ENCODE measurements at places on chromosomes 6 and 20.
A peak's percentile ranks its signal among the peaks of the same experiment; 100 is the strongest.

- peak; percentile 68 for DNase-seq
These were observed 593 bp downstream of the MMP24 start for GRCh38 chr20:35226884-35227681.

DNA sequence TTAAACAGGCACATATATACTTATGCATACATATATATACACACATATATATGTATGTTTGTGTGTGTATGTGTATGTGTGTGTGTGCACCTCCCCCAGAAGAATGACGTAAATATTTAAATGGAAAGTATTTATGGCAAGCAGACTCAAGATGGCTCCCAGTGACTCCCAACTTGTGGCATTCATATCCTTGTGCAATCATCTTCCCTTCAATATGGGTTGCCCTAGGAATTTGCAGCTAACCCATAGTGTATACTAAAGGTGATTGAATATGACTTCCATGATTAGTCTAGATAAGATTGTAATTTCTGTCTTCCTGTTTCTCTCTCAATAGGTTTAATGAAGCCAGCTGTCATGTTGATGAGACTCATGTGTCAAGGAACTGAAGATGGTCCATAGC, 127.6 kb downstream of the TRDN start:
- no peak for DNase-seq

DNA sequence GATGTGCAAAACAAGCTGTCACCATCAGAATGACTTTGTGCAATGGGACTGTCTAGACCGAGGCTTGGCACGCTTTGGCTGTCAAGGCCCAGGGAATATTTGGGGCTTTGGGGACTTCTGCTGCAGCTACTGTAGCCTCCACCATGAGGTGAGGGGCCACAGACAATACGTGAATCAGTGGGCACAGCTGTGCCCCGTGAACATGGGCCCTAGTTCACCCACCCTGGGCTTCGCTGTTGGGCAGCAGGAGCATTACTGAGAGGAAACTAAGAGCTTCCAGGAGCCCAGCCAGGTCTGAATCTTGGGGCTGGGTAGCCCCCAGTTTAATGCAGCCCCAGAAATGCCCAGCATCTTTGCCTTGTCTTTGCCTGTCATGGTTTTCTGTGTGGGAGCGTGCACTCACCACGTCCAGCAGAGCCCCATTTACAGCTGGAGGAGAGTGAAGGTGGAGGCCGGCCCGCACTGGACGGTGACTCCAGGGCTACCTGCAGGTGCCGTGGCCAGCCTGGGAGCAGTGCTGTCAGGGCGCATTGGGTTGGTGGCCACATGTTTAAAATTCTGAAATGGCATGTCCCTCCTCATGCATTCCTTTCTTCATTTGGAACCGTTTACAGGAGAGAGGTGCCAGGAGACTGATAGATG, 34.7 kb downstream of the DUSP22 start:
- no peak for DNase-seq

DNA sequence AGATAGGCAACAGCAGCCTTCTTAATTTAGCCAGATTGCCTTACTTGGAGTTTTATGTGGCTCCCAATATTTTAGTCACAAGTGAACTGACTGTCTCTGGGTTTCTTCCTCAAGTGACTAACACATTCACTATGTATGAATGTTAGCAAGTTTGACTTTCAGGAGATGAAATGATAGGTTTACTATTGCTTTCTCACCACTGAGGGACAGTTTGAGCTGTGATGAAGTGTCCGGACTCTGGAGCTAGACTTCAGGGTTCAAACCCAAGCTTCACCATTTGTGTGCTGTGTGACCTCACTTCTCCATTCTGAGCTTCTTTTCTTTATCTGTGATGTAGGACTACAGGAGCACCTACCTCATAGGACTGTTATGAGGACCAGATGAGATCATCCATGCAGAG, 8.2 kb downstream of the DHX35 start:
- no peak for DNase-seq

DNA sequence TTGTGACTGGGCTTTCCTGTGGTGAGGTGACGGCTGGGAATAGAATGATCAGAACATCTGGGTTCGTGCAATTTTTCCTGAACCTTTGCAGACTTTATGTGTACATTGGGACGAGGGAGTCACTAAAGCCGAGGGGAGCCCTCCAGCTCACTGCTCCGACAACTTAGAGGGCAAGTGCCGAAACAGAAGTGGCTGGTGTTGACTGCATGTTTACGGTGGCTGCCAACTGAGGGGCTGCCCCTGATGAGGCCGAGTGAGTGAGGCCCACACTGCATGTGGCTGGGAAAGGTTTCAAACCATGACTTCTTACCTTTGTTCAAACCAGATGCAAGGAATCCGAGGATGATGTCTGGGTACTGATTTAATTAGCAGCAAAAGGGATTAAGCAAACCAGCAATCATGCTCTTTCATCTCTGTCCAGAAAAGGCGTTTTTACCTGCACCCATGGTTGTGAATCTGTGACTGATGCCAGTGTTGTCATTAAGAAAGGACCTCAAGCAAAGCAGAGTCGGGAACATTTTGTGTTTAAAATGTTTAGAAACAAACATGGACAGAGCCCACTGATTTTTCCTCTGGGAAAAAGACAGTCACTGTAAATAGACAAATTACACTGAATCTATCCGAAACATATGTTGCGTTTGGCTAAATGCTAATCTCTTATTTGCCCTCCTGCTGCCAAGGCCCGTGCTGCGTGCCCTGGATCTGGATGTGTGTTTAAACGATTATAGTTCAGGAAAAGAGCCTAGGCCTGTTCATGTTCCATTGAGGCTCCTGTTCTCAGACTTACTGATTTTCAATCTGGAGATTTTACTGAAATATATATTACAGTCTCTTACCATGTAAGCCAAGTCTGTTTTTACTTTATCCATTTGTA, 105.1 kb downstream of the UST start:
- DNase-seq: peak; percentile 44

GRCh38 chr6:113980937-113981554, 10.1 kb upstream of the HDAC2 start:
- DNase-seq: peak; percentile 44

DNA sequence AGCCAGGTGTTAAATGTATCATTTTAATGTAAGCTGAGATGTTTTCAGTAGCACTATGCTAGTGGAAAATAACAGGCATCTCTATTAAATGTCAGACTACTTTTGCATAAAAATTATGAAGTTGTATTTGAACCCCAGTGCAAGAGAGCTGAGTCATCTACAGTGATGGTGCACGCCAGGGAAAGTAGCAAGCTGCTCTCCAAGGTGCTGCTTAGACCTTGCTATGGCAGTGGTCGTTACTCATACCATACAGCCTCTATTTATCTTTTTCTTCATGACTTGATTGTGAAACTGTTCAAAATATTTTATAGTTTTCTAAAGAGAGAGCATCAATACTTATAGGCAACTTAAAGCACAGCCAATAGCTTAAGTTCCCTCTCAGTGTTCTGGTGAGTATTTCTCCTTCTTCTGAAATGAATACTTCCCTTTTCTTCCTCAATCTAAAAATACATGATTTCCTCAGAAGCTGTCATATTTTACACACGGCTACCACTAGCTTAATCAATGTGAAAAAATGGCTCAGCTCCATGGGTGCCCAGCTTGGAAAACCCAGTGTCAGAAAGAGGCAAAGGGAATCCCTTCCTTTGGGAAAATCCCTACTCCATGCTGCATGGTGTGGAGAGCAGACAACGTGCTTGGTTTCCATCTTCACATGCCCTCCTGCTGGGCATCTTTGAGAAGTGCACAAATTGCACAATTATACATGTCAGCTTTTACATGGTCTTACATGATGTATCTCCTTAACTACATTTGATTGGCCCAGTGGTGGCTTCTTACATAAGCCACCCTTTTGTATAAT, 105.6 kb downstream of the ELOVL4 start:
- no peak for DNase-seq

DNA sequence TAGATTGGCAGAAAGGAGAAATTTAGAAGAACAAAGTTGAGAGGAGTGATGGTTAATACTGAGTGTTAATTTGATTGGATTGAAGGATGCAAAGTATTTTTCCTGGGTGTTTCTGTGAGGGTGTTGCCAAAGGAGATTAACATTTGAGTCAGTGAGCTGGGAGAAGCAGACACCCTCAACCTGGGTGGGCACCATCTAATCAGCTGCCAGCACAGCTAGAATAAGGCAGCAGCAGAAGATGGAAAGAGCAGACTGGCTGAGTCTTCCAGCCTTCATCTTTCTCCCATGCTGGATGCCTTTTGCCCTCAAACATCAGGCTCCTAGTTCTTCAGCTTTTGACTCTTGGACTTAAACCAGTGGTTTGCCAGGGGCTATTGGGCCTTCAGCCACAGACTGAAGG, 437.7 kb upstream of the AGPAT4 start:
- DNase-seq: no peak

- no peak for DNase-seq
These were observed 130.0 kb downstream of the BTBD9 start for GRCh38 chr6:38509713-38510112.

DNA sequence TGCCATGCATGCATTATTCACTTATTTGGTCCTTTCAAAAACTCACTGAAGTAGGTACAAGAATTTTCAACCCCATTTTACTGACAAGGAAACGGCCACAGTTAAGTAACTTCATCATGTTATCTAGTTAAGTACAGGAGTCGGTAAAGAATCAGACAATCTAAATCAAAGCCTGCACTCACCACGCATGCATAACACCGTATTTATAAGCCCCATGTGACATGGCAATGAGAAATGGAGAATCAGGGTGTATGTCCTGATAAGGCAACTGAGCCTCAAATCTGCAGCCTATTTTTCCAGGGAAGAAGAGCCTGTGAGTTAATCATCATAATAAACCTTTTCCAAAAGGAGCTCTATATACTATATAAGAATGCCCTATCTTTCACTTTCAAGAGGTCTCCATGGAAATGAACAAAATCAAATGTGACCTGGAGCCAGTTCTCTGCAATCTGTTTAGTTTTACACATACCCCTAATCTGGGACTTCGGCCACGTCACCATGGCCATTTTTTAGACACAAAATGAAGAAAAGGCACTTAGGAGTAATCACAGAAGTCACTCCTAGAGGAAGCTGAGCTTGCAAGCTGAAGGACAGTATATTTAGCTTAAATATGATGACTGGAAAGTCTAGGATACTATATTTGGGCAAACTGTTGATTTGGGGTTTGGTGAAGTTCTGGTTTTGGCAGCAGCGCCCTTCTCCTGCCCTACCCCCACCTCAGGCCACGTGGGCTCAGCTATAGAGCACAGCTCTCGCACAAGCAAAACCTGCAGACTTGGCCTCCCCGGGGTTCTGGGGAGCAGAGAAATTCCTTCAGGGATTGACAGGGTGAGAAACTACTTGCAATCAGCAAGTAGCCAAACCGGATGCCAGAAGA, 19.2 kb downstream of the TRAM2 start:
- DNase-seq: peak; percentile 49

All from muscle of leg (tissue), 16 donors.